Stimulated activated CD8-positive, alpha-beta memory T cell treated with anti-CD3 and anti-CD28 coated beads, Interleukin-7, amount 100 ng/mL, for 48 hours (primary cell): ENCODE measurements at places on chromosomes 1 and 21.

- DNase-seq = peak; percentile 19
Measured at GRCh38 chr1:2786329-2787162, 14.9 kb downstream of the TTC34 start.

DNA sequence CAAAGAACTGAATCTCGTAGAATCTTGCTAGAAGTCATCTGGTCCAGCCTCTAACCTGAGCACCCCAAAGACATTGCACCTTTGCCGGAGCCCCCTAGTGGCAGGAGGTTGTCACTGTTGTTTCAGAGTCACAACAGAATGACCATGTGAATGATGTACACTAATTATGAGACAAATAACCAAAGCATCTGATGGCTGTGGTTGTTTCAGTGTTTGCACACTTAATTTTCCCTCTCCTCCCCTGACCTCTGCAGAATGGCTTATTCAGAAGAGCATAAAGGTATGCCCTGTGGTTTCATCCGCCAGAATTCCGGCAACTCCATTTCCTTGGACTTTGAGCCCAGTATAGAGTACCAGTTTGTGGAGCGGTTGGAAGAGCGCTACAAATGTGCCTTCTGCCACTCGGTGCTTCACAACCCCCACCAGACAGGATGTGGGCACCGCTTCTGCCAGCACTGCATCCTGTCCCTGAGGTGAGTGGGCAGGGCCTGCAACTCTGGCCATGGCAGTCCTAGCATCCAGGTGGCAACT is 26.4 kb downstream of the TRAF5 start:
- DNase-seq = no peak

DNA sequence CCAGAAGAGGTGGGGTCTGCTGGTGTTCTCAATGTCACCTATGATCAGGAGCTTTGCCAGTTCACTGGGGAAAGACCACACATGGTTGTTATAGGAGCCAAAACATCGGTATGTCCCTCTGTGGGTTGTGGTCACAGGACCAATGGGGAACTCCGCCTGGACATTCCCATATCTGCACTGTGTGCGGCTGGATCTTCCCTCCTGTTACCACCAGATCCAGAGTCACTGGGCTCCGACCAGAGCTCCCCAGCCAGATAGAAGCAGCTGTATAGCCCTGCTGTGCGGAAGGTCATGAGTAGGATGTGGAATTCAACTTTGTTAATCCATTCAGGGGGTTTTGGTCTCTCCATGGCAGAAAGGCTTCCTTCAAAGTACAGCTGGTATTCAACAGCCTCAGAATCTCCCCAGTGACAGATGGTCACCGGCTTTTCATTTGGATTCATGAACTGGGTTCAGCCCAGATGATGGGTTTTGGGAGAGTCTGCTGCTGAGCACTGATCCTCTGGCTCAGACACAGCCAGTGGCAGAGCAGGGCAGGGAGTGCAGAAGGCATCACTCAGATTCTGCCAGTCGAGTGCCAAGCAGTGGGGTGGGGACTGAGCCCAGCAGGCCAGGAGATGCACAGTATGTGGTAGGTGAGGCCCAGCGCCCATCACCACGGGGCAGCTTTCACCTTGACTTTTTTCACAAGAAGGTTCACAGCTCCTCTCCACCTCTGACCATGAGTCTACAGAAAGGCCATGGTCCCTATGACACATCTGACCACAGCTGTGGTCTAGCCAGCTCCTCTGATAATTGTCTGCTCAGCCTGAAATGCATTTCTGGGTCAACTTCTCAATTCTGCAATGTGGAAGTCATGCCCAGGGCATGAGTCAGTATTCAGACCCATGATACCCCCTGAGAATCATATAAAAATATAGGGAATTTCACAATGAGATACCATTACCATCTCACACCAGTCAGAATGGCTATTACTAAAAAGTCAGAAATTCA is 2.9 kb upstream of the SHCBP1L start:
- DNase-seq = no peak

- no peak for DNase-seq
Measured at GRCh38 chr1:93164816-93165215, 15.4 kb downstream of the TMED5 start.

- no peak for DNase-seq
Measured at GRCh38 chr1:12715896-12716437, at the start of gene AADACL3. AADACL3 (plus strand) TSS chr1:12716110; CDS start chr1:12716177, 67 bp downstream.

DNA sequence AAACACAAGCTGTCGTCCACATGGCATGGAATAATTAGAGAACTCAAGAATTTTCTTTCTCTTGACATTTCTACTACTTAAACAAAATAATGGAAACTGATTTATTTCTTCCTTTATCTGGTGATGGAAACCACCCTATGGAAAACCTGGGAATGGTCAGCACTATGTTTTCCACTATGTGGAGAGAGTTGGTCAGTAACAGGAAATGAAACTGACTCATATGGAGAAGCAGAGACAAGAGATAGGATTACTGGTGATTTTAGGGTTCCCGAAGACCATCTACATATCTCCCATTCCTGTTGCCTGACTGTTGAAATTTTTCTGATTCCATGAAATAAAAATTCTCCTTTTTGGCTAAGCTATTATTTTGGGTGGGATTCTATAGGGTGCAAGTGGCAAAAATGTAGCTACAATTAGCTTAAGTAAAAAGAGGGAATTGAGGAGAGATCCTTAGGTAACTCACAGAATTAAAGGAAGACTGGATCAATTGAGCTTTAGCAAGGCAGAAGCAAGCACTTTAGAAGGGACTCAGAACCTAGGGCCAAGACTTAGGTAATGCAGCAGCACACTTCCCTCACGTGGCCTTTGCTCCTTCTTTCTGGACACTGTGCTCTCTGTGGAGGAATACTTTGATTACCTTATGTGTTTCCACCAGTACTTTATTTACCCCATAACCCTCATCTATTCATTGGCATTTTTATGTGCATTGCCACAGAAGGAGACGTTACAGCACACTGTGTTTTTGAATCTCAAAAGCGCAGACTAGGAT is 89.6 kb downstream of the LEPR start:
- no peak for DNase-seq
